Fibroblast of skin of right biceps (primary cell): ENCODE measurements at places on chromosomes 1 and 21.

- DNase-seq = no peak
Observed at GRCh38 chr1:198683449-198683848, 44.6 kb downstream of the PTPRC start.

DNA sequence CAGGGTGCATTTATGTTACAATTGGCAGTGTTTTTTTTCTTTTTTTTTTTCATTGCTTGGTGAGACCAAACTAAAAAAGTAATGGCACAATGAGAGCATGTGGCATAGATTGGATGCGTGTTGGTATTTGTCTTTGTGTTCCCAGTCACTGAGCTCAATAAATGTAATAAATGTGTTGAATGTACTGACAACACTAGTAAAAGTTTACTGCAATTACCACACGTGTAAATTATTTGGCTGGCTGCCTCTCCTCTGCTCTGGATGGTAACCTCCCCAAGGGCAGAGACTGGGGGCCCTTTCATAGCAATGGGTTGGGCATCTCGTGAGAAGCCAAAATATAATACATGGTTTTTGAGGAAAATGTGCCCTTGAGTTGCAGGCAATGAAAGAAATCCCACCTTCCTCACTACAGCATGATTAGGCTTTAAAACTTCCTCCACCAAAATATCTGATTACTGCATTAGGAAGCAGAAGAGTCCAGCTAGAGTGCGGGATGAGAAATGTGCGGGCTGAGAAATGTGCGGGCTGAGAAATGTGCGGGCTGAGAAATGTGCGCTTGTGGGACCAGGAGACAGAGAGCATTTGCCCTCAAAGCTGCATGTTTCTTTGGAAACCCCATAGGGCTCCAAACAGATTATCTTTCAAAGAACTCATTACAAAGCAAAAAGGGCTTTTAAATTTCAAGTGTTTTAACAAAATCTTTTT is 58.5 kb downstream of the CDC7 start:
- DNase-seq = no peak

GRCh38 chr21:36654324-36654723 is 44.6 kb upstream of the SIM2 start:
- no peak for DNase-seq

GRCh38 chr1:201259476-201260235 is 23.6 kb upstream of the PKP1 start:
- DNase-seq = peak; percentile 65

- peak; percentile 3 for DNase-seq
Observed at GRCh38 chr1:57307392-57308170, 116.3 kb downstream of the DAB1 start.
